C1 segment of cervical spinal cord (tissue), 14 donors: ENCODE measurements at places on chromosomes 5 and 9.

GRCh38 chr5:23072179-23072578 is 219.0 kb upstream of the CDH12 start:
- no peak for DNase-seq

DNA sequence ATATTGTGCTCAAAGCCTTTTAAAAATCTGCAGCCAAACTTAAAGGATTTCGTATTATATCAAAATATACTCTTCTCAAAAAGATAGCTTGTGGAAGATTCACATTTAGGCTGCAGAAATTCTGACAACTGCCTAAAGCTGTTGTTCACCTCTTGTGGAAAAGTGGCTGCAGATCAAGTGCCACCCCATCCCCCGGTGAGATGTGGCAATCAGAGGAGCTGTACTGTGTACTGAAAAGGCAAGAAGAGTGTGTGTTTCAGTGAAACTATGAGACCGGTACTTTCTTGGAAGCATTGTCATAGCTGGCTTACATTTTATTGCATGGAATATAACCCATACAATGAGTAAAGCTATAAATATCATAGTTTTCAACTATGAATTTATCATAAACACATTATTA is 64.3 kb downstream of the CDH18 start:
- no peak for DNase-seq

- DNase-seq, result no peak
Measured at GRCh38 chr5:22910523-22910922, 57.4 kb upstream of the CDH12 start.

DNA sequence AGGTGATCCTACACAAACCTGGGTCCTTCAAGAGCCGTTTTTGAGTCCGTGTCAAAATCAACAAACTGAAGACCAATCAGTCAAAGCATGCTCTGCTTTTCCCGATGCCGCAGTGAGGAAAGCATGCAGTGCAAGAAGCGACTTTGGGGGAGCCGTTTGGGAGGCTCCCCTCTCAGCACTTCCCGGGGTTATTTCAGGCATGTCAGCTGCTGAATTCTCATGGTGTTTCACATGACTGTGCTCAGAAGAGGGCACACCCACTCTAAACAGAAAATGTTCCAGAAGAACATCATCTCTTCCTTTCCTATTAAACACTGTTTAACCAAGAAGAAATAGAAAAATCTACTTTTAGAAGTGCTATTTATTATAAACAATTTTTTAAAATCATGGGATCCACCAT is 125.5 kb downstream of the EPB41L4A start:
- DNase-seq, result no peak

DNA sequence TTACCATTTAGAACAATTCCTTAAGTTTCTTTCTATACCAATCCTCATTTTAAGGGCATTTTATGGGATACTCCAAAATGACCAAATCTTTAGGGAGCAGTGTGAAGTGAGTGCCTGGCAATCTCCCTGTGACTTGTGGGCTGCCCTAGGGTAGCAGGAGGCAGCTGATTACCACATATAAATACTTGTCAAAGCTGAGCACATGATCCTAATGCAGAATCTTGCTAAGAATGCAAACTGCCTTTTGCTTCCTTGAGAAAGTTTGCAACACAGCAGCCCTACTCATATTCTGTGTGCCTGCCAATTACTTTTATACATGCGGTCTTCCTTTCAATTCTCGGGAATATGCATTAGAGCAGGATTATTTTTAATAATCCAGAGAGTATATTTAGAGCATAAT is 18.2 kb upstream of the NREP start:
- no peak for DNase-seq

DNA sequence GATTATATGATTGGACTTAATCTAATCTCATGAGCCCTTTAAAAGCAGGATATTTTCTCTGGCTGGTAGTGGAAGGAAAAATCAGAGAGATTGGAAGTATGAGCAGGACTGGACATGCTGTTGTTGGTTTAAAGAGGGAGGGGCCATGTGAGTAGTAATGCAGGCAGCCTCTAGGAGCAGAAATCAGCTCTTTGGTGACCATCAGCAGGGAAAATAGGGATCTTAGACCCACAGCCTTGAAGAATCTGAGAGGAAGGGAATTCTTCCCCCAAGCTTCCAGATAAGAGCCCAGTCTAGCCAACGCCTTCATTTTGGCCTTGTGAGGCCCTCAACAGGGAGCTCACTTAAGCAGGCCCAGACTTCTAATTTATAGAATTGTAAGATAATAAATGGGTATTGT is 9.5 kb downstream of the SH3GL2 start:
- no peak for DNase-seq

DNA sequence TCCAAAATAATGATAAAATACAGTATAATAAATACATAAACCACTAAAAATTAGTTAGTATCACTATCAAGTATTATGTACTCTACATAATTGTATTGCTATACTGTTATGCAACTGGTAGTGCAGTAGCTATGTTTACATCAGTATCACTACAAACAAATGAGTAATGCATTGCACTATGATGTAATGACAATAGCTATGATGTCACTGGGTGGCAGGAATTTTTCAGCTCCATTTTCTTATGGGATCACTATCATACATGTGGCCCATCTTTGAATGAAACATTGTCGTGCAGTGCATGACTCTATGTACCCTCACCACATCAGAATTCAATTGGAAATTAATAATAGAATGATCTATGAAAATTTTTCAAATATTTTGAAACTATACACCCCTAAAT is 201.3 kb downstream of the MPDZ start:
- DNase-seq, result no peak

DNA sequence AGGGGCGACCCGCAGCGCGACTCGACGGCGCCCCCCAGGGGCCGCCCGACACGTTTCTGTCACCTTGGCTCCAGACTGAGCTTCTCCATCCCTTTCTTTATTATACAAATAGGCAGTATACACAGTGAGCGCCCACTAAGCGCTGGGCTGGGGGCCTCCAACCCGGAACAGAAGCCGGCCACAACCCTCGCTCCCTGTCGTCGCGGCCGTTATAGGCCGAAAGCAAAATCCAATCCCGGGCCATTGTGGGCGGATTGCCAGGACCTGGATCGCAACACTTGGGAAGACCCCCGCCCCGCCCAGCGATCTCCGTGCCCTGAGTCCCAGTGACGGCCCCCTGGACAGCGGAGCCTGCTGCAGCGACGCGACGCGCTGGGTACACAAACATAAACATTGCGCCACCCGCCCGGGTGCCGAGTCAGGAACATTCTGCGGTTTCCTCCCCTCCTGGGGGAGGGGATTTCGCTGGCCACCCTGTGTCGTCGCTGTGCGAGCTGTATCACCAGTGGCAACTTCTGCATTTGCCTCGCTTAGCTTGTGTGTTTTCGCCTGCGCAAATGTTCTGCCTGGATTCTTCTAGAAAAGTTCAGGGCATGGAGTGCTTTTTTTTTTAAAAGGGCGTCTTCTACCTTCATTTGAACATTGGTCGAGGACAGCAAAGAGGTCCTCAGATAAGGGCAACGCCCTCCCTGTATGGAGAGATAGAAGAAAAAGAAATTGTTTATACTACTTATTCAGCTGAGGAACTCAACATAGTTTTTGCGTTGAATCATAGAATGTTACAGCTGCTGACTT is 1.3 kb upstream of the DUSP1 start:
- DNase-seq, result peak; percentile 83

DNA sequence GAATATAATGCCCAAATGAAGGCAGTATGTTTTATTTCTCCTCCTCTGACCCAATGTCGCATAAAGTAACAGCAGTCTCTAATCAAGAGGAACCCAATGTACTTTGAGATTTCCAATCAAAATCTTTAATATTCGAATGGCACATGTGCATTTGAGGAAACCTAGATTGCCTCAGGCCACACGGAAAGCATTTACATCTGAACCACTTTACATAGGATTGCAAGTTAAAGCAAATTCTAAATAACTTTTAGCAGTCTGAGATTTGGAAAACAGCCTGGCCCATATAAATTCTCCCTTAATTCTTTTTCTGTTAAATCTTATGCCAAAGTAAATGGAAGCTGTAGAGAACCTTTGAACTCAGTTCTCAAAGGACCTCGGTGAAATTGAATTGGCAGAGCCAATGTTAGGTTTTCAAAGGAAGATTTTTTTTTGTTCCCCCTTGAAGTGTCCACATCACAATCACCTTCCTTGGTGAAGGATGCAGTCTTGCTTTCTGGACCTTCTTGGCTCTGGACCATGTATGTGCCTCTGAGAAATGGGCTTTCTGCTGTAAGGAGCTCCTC is 57.3 kb downstream of the SNCAIP start:
- DNase-seq, result no peak

GRCh38 chr9:88975966-88976889 is 15.0 kb upstream of the S1PR3 start:
- DNase-seq, result no peak

GRCh38 chr5:169765176-169765996 is 128.3 kb downstream of the DOCK2 start:
- DNase-seq, result no peak

DNA sequence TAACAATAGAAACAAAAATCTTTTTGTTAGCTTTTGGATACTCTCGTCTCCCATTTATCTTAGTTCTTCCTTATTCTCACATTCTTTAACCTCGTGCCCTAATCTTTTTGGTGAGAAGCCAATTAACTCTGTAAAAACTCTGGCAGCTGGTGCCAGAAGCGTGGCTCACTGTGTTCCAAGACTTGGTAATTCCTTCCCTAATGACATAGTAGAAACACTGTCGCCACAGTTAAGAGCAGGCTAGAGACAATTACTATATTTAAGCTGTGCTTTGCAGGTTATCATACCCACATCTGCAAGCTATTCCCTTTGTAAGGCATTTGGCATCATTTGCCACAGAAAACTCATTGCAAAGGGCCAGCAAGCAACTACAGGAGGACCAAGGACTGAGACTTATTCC is 160.9 kb upstream of the PIK3R1 start:
- no peak for DNase-seq

DNA sequence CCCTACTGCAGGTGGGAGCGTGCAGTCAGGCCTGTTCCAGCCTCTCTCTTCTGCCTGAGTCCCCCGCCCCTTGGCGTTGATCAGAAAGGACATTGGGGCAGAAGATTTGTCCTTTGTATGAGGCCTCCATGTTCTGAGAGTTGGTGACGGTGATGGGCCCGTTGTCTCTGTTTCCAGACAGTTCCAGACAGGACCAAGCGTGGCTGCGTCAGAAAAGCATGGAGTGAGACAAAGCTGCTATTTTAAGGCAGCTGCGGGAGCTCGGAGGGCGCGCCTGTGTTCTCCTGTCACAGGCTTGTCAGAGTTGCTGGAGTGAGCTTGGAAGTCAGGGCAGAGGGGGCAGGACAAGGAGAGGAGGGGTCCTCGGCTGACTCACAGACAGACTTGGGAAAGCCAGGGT is 32.1 kb upstream of the SH3PXD2B start:
- peak; percentile 22 for DNase-seq

DNA sequence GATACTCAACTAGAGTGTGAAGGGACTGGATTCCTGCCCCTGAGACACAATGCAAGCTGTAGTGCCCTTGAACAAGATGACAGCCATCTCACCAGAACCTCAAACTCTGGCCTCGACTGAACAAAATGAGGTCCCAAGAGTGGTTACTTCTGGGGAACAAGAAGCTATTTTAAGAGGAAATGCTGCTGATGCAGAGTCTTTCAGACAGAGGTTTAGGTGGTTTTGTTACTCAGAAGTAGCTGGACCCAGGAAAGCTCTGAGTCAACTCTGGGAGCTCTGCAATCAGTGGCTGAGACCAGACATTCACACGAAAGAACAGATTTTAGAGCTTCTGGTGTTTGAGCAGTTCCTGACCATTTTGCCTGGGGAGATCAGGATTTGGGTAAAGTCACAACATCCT is 2.4 kb downstream of the ZNF483 start:
- no peak for DNase-seq

DNA sequence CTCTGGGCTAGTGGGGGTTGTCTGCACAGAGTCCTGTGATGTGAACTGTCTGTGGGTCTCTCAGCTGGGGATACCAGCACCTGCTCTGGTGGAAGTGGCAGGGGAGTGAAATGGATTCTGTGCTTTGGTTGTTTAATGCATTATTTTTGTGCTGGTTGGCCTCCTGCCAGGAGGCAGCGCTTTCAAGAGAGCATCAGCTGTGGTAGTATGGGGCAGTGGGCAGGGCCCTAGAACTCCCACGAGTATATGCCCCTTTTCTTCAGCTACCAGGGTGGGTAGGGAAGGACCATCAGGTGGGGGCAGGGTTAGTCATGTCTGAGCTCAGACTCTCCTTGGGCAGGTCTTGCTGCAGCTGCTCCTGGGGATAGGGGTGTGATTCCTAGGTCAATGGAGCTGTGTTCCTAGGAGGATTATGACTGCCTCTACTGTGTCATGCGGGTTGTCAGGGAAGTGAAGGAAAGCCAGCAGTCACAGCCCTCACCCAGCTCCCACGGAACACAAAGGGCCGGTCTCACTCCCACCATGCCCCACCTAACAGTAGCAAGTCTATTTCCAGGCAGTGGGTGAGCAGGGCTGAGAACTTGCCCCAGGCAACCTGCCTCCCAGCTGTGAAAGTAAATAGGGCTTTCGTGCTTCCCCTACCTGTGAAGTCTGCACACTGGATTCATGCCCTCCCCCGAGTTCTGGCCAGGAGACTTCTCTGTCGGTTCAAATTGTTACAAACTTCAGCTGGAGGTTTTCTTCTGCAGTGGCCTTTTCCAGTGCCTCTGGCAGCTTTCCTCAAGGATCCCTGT is 25.7 kb upstream of the FAM81B start:
- DNase-seq, result no peak

DNA sequence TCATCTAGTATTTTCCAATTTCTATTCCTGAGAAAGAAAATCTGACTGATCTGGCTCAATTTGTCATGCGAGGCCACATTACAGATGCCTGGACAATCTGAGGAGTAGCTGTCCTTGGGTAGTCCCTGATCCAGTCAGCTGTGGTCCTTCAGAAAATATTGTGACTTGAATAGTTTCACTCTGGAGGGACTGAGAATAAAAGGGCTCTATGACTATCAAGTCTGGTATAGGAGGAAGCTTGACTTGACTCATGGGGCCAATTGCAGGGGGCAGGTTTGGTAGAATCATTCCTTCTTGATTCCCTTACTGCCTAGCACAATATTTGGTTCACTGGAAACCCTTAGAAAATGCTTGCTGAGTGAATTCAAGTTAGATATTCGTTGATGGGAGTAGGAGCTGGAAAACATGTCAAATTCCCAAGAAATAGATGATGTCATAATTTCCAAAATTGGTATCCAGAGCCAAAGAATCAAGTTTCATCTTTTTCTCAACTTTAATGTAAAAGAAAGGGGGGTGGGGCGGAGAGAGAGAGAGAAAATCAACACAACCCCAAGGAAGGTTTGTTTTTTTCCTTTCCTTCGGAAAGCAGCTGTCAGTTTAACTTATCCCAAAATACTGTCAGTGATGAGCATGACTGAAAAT is 32.4 kb upstream of the STX17 start:
- DNase-seq, result no peak

DNA sequence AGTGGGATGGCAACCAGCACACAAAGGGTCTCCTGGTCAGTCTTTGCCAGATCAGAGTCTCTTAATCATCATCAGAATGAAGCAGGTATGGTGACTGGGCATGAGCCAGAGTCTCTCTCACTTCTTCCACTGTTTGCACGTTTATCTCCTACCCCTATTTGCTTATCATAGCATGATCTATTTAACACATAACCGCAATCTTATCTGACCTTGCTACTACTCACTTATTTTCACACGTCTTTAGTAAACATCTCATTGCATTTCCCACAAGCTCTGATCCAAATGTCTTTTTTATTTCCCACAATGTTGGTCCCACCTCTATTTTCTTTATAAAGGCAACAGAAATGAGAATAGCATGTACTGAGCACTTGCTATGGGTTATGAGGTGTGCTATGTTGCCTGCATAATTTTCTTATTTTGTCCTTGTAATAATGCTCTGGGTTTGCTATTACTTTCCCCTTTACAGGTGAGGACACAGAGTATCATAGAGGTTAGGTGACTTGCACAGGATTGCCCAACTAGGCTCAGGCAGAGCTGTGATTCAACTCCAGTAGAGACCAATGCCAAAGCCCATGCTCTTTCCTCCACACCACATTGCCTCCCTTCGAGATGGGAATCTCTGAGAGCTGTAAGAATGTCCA is 39.7 kb upstream of the IL7R start:
- no peak for DNase-seq
